Endothelial cell (in vitro differentiated cells): ENCODE measurements at places on chromosomes 16 and 17. TPM values are rescaled to one million over a fixed set of nuclear protein-coding genes. Genes with fewer than 3 reads are reported as not detected.

The SALL1 gene
- total RNA-seq: 45.1 TPM

The FBXW10 gene
- total RNA-seq: not detected

The CDT1 gene
- 16.2 TPM for total RNA-seq

The TBC1D3B gene
- total RNA-seq: 8.9 TPM

The KCNJ18 gene
- not detected for total RNA-seq

The HSD17B2 gene
- total RNA-seq: not detected

DNA sequence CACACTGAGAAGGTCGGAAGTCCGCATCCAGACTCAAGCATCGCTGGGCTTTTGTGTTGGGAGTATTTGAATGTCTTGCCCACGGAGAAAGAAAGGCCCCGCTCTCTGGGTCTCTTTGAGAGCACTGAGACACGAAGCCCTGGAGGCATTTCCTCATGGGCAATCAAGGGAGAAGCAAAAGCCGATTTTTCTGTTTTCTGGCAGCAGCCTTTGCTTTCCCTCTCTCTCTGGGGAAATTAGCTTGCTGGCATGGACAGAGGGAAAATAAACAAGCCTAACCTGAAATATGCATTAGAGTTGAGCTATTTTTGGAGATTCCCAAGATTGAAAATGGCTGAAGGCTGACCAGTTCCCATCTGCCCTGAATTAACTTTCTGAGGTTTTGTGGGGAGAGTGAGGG lies 238.7 kb downstream of the HAPSTR1 start:
- H3K4me3 ChIP-seq: no peak overlapping the region
- H3K27me3 ChIP-seq: no peaks in the 10 kb centered on the region
- no peak for DNase-seq
- peaks cover 2% of the 10 kb centered on the region for H3K4me1 ChIP-seq
- no peak overlapping the region for H3K27ac ChIP-seq

- H3K4me1 ChIP-seq: no peaks in the 10 kb centered on the region
- peaks cover 6% of the 10 kb centered on the region for H3K27me3 ChIP-seq
- no peak for DNase-seq
- H3K36me3 ChIP-seq: no peaks in the 10 kb centered on the region
- no peak overlapping the region for H3K4me3 ChIP-seq
- no peak overlapping the region for H3K27ac ChIP-seq
Measured at GRCh38 chr16:68717684-68718083, 19.4 kb upstream of the CDH1 start.

- H3K27ac ChIP-seq: no peak overlapping the region
- no peaks in the 10 kb centered on the region for H3K36me3 ChIP-seq
- no peak for DNase-seq
- no peaks in the 10 kb centered on the region for H3K27me3 ChIP-seq
- H3K4me1 ChIP-seq: no peaks in the 10 kb centered on the region
- H3K4me3 ChIP-seq: no peak overlapping the region
Measured at GRCh38 chr17:12815642-12816141, 26.4 kb downstream of the ARHGAP44 start.

GRCh38 chr16:56480776-56481467 lies 29.6 kb downstream of the OGFOD1 start:
- no peak overlapping the region for H3K4me3 ChIP-seq
- peaks cover 1% of the 10 kb centered on the region for H3K27me3 ChIP-seq
- H3K4me1 ChIP-seq: no peaks in the 10 kb centered on the region
- H3K36me3 ChIP-seq: peaks cover 15% of the 10 kb centered on the region

DNA sequence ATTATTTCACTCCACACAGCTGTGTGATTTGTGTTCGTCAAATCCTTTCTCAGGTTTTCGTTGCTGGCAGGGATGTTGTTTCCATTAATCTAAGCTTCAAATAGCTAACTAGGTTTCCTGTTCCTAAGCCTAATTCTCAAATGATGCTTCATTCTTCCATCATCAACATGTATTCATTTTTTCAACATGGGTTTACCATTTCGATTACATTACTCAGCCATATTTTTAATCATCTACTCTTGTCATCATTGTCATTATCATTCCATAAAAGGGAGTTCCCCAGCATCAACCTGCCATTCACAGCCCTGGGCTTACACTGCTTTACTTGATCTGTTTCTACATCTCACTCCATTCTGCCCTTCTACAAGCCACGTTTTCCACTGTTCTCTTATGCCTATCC lies 33.3 kb upstream of the ANKFN1 start:
- H3K4me3 ChIP-seq: no peak overlapping the region
- H3K27ac ChIP-seq: no peak overlapping the region
- DNase-seq: no peak
- no peaks in the 10 kb centered on the region for H3K27me3 ChIP-seq

DNA sequence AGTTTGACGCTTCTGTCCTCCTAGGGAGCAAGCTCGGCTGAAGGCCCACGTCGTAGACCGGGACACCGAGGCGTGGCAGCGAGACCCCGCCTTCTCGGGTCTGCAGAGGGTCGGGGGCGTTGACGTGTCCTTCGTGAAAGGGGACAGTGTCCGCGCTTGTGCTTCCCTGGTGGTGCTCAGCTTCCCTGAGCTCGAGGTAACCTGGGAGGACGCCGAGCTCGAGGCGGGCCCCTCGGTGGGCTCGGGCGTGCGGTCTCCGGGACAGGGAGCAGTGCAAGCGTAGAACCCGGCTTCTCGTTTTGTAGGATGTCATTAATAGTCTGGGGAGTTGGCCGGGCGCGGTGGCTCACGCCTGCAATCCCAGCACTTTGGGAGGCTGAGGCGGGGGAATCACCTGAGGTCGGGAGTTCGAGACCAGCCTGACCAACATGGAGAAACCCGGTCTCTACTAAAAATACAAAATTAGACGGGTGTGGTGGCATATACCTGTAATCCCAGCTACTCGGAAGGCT lies 715 bp downstream of the ENDOV start:
- no peak for DNase-seq
- peak overlapping the region; percentile 76 for H3K27ac ChIP-seq
- H3K4me3 ChIP-seq: peak overlapping the region; percentile 88
- peaks cover 25% of the 10 kb centered on the region for H3K36me3 ChIP-seq

GRCh38 chr16:71453036-71453435 lies 9.0 kb downstream of the ZNF23 start:
- no peak overlapping the region for H3K27ac ChIP-seq
- no peak for DNase-seq
- H3K27me3 ChIP-seq: peaks cover 2% of the 10 kb centered on the region

DNA sequence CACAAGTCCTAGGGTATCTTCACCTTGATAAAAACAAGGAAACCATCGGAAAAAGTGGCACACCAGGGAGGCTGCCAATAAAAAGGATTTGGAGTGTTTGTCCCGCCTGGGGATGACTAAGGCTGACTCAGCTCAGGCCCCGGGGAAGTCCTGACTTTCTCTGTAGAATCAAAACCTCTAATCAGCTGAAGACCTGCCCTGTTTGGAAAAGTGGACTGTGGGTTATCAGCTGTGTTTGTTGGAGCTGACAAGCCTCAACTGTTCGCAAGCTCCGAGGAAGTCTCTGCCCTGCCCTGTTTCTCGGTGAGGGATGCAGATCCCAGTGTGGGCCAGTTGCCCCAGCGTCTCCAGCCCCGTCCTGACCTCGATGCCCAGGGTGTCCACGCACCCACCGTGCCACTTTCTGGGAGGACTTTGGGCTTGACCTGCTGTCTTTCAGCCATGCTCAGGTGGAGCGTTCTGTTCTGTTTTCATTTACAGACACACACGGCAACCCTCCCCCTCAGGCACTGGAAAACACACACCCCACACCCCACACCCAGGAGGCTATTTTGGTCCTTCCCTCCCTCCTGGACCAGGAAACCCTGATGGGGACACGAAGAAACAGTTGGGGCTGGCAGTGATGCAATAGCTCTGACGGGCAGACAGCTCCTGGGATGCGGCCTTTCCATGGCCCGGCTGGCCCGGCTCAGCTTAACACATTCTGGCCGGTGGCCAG lies 27.6 kb upstream of the PITPNA start:
- DNase-seq: no peak
- H3K4me1 ChIP-seq: peaks cover 4% of the 10 kb centered on the region
- no peak overlapping the region for H3K27ac ChIP-seq
- peaks cover 4% of the 10 kb centered on the region for H3K36me3 ChIP-seq
- H3K4me3 ChIP-seq: no peak overlapping the region

- no peak overlapping the region for H3K27ac ChIP-seq
- no peaks in the 10 kb centered on the region for H3K36me3 ChIP-seq
- H3K4me1 ChIP-seq: peaks cover 2% of the 10 kb centered on the region
- no peaks in the 10 kb centered on the region for H3K27me3 ChIP-seq
Measured at GRCh38 chr17:63041722-63042121, 75.7 kb downstream of the TANC2 start.

DNA sequence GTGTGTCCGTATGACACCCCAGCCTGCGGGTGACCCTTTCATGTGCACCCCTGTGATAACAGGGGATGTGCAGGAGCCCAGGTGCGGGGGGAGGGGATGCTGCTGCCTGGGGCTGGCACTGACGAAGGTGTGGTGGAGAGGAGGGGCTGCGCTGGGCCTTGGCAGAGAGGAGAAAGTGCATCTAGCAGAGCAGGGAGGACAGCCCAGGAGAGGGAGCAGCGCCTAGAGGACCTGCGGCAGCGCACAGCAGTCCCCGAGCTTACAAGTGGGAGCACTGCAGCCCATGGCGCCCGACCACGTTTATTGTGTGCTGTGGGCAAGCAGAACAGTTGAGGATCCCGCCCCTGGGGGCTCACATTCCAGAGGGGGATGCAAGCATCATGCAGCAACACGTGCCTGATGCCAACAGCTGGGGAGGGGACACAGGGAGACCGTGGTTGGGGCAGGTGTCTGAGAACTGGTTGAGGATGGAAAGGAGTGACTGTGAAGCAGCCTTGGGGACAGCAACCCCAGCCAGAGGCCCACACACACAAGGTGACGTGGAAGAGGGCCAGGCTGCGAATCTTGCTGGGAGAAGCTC lies 10.9 kb upstream of the SLC7A5 start:
- H3K36me3 ChIP-seq: no peaks in the 10 kb centered on the region
- no peak for DNase-seq
- H3K27ac ChIP-seq: no peak overlapping the region
- H3K4me1 ChIP-seq: peaks cover 8% of the 10 kb centered on the region

DNA sequence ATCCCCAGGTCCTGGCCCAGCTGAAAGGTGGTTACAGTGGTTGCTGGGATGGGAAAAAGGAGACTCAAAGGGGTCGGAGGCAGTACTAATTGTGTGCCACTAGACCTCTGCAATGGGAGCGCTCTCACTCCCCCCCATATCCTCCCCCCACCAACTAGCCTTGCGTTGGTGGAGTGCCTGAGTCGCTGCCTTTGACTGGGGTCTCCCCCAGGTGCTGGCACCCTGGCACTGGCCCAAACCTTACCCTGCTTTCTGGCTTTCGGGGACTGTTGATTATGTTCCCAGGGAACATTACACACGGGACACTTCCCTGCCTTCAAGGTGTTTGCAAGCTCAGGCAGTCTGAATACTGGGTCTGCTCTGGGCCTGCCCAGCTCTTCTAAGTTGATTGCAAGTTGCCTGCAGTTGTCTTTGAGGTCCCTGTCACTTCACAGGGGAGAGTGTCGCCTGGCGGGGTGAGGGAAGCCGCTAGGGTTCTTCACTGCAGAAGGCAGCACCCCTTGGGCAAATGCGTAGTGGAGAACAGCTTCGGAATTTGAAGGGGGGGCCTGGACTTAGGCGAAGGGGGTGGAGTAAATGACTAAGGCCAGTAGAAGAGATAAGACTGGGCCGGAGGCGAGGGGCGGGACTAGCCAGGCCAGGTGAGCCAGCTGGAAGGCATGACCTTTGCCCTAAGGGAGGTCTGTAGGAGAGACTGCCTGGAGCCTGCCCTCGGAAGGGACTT lies 98.0 kb downstream of the RAB11FIP4 start:
- DNase-seq: no peak
- peaks cover 13% of the 10 kb centered on the region for H3K4me1 ChIP-seq

DNA sequence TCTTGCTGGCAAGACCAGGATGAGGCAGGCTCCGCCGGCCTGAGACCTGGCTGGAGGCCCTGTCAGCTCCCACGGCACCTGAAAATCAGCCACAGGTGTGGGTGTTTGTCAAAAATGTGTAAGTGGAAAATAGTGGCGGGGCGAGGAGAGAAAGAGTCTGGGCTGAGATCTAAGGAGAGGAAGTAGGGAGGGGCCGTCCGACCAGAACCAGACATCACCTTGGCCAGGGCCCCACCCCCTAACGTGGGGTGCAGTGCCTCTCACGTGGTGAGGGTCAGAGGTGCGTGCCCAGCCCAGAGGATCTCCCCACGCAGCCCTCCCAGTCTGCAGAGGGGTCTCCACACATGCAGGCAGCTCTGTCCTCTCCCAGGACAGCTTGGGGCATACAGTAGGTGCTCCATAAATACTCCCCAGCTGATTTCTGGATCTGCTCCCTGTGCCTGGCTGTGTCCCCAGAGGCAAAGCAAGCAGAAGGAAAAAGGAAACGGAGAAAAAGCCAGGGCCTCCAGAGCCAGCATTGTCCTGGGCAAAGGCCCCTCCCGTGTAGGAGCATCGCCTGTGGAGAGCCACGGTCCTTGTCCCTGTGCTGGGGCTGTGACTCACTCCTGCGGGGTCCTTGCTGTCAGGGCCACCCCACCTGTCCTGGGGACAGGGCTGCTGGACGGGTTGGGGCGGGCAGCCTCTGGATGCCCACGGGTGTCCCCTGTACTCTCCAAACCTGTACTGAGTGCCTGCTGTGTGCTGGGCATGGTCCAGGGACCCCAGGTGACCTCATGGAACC lies 16.7 kb downstream of the ZFPM1 start:
- H3K27ac ChIP-seq: no peak overlapping the region
- H3K4me1 ChIP-seq: no peaks in the 10 kb centered on the region
- no peaks in the 10 kb centered on the region for H3K27me3 ChIP-seq
- H3K36me3 ChIP-seq: no peaks in the 10 kb centered on the region
- no peak overlapping the region for H3K4me3 ChIP-seq
- DNase-seq: no peak

DNA sequence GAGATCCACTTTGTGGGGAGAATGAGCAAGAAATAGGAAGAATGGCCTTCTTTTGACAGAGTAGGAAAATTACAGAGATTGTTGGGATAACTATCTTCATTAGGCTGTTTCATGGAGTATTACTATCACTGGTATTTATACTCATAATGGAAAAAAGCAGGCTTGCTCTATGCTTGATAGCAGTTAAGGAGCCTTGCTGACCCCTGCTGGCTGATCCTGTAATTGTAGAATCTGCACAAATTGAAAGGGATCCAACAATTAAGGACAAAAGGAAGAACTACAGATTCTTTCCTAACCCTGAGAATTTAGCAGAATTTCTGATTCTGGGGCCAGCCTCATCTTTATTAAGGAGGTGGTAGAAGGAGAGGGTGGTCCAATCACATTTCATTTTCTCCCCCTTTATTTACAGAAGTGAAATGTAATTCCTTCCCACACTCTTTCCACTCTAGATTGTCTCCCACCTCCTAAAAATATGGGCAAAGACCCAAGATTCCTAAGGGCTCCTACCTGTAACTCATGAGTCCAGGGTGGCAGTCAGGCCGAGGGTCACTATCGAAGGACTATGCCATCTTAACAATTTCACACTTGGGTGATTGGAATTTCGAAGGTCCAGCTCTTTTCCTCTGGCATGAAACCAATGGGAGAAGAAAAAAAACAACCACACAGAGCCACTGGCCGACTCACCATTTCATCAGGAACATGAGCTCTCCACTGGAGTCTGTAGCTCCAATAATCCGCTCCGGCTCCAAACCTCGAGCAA lies 26.3 kb downstream of the NFE2L1 start:
- peak; percentile 75 for DNase-seq
- H3K4me3 ChIP-seq: no peak overlapping the region
- no peaks in the 10 kb centered on the region for H3K4me1 ChIP-seq
- no peaks in the 10 kb centered on the region for H3K27me3 ChIP-seq
- peaks cover 6% of the 10 kb centered on the region for H3K36me3 ChIP-seq
- H3K27ac ChIP-seq: peak overlapping the region; percentile 2

GRCh38 chr16:11212798-11213196 lies 43.2 kb downstream of the SOCS1 start:
- H3K4me3 ChIP-seq: no peak overlapping the region
- H3K36me3 ChIP-seq: no peaks in the 10 kb centered on the region
- no peak for DNase-seq
- peaks cover 6% of the 10 kb centered on the region for H3K27me3 ChIP-seq
- no peaks in the 10 kb centered on the region for H3K4me1 ChIP-seq
